NB4 (cell line): ENCODE measurements at places on chromosomes 6 and 20.
A peak's percentile ranks its signal among the peaks of the same experiment; 100 is the strongest.

GRCh38 chr20:2337142-2337541, 41.3 kb downstream of the TGM3 start:
- no peak for DNase-seq

- no peak for DNase-seq
These were observed 28.1 kb upstream of the ASXL1 start for GRCh38 chr20:32329817-32330554.

- DNase-seq: no peak
These were observed 146.3 kb downstream of the EPM2A start for GRCh38 chr6:145588981-145589380.

DNA sequence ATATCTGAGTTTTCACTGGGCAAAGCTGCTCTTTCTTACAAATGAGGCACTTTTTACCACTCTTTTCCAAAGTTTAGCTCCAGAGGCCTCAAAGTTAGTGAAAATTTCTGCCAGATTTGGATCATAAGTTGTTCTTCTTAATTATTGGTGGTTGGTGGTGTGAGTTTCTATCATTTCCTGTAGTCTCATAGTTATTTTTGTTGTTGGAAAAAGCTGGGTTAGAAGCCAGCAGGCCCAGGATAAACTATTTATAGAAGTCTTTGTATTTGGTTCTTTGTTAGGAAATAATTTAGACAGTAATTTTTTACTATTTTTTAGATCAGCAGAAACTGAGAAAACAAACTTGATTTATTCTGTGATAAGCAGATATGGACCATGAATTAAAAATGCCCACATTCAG, 10.6 kb downstream of the PFDN4 start:
- no peak for DNase-seq

GRCh38 chr6:170287371-170287876, 3.5 kb downstream of the DLL1 start:
- DNase-seq: no peak

DNA sequence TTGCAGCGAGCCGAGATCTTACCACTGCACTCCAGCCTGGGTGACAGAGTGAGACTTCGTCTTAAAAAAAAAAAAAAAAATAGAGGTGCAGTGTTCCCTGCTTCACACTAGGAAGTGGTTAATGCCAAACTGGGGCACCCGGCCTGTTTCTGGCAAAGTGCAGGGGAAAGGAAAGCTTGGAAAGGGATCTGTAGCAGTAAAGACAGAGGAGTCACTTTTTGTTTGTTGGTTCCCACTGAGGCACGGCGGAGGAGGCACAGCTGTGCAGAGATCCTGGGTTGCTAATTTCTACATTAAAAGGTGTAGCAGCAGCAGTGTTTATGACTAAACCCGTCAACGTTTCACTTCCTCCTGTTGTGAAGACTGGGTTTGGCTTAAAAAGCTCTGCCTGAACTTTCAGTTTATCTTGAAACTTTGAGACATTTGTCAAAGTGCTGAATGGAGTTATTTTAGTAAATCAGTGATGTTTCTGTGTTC, 125.6 kb downstream of the CARMIL1 start:
- no peak for DNase-seq

GRCh38 chr20:51602131-51602530, 59.6 kb upstream of the NFATC2 start:
- no peak for DNase-seq

DNA sequence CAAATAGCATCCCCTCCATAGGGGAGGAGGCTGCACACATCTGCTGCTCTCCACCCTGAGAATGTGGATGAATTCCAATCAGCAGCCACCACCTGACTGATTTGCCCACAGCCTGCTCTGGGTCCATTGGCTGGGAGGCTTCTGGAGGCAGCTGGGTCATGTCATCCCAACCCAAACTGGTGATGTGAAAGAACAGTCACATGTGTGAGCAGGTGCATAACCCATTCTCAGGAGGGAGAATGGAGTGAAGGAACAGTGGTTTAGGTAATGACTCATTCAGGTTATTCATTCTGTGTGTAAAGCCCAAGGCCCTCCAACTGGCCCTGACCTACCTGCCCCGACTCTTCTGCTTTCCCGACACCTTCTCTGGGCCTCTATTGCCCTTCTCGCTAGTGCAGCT, 90.9 kb upstream of the GCM1 start:
- no peak for DNase-seq

- peak; percentile 32 for DNase-seq
These were observed 67.8 kb upstream of the EPB41L1 start for GRCh38 chr20:36086767-36087166.

DNA sequence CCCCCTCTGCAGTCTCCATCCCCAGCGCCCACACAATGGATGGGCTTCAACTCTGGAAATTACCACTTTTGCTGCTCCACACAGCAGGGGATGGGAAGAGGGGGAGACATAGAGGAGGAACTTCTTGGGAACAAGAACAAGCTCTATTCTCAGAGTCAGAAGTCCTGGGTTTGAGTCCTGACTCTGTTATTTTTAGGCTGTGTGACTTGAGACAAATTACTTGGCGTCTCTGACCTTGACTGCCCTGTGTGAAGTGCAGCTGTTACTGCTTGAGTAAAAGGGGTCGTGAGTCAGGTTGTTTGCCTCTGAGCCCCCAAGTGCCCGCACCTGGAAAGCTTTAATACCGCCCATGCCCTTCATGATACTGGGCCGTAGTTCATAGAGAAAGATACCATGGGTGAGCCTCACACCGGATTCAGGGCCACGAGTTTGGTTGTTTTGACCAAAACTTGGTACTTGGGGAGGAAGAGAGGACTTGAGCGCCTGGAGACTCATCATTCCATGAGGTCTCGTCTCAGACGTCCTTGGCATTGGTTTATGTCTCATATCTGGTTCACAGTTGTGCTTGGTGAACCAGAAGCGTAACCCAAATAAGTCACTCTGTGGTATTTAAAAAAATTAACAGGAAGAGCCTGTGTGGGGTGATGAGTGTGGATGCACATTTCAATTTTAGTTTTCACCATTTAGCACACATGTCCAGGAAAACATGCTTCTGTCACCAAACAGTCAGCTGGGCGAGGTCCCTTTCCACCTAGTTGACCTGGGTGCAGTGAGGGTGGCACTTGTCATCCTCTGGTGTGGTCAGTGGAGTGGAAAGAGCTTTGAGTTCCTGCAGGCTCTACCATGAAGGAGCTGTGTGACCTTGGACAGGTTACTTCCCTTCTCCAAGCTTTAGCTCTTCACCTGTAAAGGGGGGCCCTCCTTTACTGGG, 75.6 kb downstream of the CDC5L start:
- no peak for DNase-seq

- DNase-seq: peak; percentile 48
These were observed 78.7 kb downstream of the CDH26 start for GRCh38 chr20:60036746-60037499.

GRCh38 chr6:12803486-12803885, 86.9 kb downstream of the PHACTR1 start:
- no peak for DNase-seq

DNA sequence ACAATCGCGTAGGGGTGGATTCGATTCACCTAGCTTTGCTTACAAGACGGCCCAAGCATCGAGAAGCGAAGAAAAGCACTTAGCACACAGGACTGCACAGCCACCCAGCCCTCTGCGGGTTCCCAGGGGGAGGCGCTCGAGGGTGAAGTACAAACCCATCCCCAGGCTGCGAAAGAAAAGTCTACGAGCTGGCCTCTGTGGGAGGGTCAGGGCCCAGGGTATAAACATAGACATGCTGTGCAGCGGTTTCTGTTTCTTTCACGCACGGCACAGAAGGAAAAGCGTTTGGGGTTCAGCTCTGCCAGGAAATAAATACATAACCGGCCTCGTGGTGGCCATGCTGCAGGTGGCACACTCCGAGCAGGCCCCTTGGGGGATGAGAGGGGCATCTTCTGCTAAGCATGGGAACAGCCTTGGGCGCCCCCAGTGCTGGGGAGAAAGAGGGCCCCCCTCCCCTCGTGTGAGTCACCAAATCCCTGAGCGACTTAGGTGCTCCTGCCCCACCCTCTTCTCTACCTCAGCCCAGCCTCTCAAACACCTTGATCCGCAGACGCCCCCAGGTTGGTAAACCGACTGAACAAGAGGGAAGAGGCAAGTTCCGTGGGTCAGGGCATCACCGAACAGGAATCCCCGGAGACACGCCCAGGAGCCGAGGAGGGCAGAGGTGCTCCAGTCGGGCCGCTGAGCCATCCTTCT, 91.6 kb upstream of the RIPOR2 start:
- DNase-seq: no peak

GRCh38 chr20:43161716-43162115, 28.0 kb downstream of the PTPRT start:
- no peak for DNase-seq

DNA sequence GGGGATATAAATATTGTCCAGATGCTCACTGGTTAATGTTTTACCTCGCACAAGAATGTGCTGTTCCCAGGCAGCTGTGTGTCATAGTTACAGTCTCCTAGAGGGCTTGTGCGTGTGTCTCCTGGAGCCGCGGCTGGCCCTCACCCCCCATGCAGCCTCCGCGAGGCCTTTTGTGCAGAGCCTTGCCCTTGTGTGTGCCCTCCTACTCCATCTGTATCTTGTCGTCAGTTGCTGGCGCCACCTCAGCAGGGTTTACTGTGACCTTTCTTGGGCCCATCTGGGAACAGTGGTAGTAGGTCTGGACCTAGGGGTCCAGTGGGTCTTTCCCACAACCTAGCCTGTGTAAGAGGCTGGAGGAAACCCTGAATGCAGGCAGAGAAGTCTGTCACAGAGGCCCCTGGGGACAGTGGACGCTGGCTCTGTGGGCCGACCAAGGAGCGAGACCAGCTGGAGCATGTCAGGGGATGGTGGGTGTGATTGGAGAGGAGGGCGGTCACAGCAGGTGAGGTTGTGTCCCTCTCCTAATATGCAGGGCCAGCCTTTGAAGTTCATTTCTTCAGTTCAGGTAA, 35.2 kb downstream of the PPP1R14C start:
- DNase-seq: no peak

GRCh38 chr6:162467679-162468078, 259.9 kb downstream of the PRKN start:
- DNase-seq: no peak

DNA sequence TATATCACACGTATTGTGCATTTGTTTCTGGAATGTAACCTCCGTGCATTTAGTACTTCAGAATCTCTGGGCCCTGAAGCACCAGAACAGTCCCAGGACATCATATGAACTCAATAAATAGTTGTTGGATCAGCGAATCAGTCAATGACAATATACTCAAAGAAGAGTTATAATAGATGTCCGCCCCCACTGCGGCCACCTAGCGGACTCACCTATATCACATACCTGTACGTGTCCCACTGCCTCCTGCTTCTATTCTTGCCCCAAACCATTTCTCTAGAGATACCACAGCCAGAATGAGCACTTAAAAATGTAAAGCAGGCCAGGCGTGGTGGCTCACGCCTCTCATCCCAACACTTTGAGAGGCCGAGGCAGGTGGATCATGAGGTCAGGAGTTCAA, 73.9 kb downstream of the DCDC2 start:
- DNase-seq: no peak

- no peak for DNase-seq
These were observed 135.3 kb upstream of the FOXQ1 start for GRCh38 chr6:1176567-1176966.

DNA sequence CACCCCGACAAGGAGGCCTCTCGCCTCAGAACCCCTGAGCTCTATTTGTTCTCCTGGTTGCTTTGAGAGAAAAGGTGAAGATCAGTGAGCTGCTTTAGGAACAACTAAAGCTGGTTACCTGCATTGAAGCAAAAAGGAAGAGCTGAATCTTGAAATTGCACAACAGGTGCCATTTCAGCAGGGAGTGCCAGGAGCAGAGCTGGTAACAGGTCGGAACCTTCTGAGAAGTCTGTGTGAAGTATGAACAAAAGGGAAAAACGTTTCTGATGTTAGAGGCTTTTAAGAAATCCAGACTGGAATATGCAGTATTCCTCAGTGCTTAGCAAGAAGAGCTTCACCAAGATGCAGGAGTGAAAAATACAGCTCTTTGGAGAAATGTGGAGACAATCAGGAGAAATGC, 164.0 kb downstream of the TMEM242 start:
- no peak for DNase-seq

- DNase-seq: peak; percentile 45
These were observed 861 bp upstream of the HLA-A start for GRCh38 chr6:29941471-29941870.

- peak; percentile 51 for DNase-seq
These were observed 281.0 kb upstream of the SULF2 start for GRCh38 chr20:48066246-48066645.

DNA sequence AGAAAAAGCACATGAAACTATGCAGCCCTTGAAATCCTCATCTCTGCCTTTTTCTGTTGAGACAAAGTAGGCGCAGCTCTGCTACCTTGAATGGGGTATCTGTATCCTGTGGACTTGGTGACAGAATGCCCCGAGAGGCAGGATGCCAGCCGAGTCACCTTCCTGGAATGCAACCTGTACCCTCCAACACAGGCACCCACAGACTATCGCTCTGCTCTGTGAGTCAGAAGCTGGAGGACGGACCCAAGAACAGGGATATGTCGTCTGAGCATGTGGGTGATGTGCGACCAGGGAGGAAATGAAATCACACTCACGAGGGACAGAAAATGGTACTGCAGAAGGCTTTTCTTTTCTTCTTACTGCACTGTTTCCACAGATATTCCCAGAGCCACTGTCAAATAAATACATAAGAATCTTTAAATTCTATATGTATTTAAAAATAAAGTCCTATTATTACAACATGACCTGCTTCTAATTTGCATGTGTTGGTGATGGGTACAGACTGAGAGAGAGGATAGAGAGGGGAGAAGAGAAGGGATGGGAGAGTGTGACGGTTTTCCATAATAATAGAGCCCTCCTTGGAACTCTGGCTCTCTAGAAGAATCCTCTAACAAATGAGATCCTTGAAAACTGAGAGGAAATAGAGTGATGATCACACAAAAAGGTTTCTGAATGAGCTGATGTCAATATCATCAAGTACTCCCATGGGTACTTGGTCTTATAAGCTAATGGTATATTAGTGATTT, 308.1 kb downstream of the FOXC1 start:
- no peak for DNase-seq

- no peak for DNase-seq
These were observed 2.3 kb upstream of the TLDC2 start for GRCh38 chr20:36873498-36874189.

DNA sequence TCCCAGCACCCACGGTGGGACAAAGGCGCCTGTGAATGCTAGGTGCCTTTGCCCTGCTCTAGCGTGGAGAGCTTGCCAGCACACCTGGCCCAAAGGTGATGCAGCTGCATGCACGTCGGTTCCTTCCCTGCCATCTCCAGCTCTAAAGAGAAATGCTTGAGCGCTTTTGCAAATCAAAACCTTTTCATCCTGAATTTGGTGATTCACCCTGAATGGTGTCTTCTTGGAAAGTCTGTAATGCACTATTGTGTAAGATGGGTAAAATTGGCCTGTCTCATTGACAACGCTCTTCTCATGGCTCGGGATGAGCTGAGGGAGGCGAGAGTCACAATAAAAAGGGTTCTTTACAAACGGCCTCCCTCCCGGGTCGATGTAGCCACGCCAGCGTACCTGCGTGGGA, 103.1 kb upstream of the ID4 start:
- no peak for DNase-seq

- peak; percentile 47 for DNase-seq
These were observed 997 bp upstream of the FBXO30 start for GRCh38 chr6:145815309-145816274.

- DNase-seq: no peak
These were observed 20.2 kb downstream of the PIM1 start for GRCh38 chr6:37190159-37190535.
